ENCODE measurements at places on chromosomes 6 and 20. TPM values are rescaled to one million over a fixed set of nuclear protein-coding genes. Genes with fewer than 3 reads are reported as not detected.

GRCh38 chr6:28002161-28002560 is 45.1 kb downstream of the OR2B6 start:
- no peak for DNase-seq

GRCh38 chr6:116983375-116983774 is 106.3 kb downstream of the RFX6 start:
- no peak for DNase-seq

DNA sequence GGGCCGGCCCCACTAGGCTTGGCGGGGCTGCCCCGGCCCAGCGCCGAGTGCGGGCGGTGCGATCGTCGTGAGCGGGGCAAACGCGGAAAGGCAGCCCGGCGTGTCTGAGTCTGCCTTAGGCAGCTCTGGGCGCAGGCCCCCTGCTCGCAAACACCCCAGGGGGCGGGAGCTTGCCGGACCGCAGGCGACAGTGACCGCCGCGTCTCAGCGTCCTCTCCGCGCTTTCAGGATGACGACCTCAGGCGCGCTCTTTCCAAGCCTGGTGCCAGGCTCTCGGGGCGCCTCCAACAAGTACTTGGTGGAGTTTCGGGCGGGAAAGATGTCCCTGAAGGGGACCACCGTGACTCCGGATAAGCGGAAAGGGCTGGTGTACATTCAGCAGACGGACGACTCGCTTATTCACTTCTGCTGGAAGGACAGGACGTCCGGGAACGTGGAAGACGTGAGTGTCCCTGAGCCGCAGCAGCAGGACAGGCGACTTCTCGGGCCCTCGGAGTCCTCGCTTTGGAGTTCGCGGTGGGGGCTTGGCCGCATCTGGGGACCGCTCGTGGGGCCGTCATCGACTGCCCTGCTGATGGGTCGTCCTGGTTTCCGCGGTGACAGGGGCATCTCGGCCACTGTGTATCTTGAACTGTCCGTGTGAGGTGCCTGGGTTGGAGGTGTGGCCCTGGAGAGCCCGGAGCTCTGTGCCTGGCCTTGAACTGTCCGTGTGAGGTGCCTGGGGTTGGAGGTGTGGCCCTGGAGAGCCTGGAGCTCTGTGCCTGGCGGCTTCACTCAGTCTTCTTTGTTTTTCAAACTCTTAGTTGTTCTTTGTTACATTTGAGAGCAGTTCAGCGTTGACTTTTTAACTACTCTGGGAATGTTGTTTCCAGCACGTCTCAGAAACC is 786 bp downstream of the ADRM1 start:
- DNase-seq: peak; percentile 22

- DNase-seq: no peak
Measured at GRCh38 chr6:166703149-166703710, 76.2 kb upstream of the RPS6KA2 start.

GRCh38 chr6:122490607-122491006 is 19.0 kb upstream of the SERINC1 start:
- DNase-seq: no peak

Gene CUL7
- 35.5 TPM for polyA plus RNA-seq
